ENCODE measurements at places on chromosomes 7 and 10.

DNA sequence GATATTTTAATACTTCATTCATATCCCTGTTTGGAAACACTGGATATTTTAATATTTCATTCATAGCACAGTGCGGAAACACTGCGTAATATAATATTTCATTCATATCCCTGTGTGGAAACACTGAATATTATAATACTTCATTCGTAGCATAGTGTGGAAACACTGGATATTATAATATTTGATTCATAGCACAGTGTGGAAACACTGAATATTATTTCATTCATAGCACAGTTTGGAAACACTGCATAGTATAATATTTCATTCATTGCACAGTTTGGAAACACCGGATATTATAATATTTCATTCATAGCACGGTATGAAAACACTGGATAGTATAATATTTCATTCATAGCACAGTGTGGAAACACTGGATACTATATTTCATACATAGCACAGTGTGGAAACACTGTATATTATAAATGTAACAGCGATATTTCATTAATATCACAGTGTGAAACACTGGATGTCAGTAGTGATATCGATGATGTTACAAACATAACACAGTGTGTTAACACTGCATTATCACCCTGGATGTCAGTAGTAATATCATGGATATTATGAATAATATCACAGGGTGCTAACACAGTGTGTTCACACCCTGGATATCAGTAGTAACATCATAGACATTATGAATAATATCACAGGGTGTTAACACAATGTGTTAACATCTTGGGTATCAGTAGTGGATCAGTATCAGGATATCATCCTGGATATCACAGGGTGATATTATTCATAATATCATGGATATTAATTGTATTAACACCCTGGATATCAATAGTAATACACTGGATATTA lies 2.9 kb upstream of the TMEM225B start:
- DNase-seq = no peak

- no peak for DNase-seq
Observed at GRCh38 chr7:149683181-149683580, 90.2 kb downstream of the ZNF467 start.

GRCh38 chr10:17785276-17785930 lies 23.7 kb upstream of the MRC1 start:
- DNase-seq = no peak

GRCh38 chr10:44801383-44802327 lies 109.5 kb upstream of the TMEM72 start:
- no peak for DNase-seq

DNA sequence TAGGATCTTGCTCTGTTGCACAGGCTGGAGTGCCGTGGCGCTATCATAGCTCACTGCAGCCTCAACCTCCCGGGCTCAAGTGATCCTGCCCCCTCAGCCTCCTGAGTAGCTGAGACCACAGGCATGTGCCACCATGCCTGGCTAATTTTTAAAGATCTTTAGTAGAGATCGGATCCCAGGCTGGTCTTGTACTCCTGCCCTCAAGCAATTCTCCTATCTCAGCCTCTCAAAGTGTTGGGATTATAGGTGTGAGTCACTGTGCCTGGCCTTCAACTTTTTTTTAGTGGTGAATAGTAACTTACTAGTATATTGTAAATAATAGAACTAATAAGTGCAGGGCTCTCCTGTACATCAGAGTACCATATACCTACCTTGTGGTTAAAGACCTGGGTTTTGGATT lies 52.1 kb upstream of the LMTK2 start:
- DNase-seq = no peak

GRCh38 chr10:79038841-79039201 lies 29.9 kb upstream of the ZMIZ1 start:
- DNase-seq = no peak

- no peak for DNase-seq
Observed at GRCh38 chr7:143393267-143394041, 12.3 kb downstream of the ZYX start.

DNA sequence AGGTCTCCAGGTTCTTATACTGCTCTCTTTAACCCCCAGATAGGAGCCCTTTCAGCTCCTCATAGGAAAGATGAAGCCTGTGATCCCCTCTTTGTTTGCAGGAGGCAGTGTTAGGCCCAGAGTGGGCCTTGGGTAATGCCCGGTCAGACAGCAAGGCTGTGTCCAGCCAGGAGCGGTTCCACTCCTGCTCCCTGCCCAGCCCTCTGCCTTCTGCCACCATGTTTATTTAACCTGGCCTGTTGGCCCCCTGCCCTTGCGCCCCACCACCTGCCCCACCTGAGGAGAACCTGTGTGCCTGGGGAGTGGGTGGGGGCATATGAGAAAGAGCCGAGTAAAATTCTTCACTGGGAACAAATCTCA lies 24.3 kb downstream of the CDH23 start:
- DNase-seq = no peak

- no peak for DNase-seq
Observed at GRCh38 chr10:3229815-3230214, 57.2 kb upstream of the PITRM1 start.

GRCh38 chr7:48011323-48011722 lies 17.6 kb downstream of the SUN3 start:
- no peak for DNase-seq

- no peak for DNase-seq
Observed at GRCh38 chr7:24963218-24963617, 16.8 kb downstream of the OSBPL3 start.

DNA sequence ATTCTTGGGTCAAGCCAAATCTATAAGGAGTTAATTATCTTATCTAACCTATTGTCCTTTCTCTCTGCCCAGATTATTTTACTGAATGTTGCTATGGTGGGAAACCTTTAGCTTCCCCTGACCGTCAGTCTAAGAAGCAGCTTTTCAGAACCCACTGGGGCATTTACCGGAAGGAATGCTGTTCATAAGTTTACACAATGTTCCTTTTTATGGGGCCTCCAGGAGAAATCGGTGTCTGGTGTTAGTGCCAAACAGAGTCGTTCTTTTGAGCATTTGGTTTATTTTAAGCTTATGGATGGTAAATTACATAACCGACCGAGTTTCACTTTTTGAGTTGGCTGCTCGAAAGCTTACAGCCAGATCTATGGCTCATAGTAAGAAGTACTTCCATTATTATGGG lies 111.9 kb downstream of the CACNB2 start:
- DNase-seq = no peak

DNA sequence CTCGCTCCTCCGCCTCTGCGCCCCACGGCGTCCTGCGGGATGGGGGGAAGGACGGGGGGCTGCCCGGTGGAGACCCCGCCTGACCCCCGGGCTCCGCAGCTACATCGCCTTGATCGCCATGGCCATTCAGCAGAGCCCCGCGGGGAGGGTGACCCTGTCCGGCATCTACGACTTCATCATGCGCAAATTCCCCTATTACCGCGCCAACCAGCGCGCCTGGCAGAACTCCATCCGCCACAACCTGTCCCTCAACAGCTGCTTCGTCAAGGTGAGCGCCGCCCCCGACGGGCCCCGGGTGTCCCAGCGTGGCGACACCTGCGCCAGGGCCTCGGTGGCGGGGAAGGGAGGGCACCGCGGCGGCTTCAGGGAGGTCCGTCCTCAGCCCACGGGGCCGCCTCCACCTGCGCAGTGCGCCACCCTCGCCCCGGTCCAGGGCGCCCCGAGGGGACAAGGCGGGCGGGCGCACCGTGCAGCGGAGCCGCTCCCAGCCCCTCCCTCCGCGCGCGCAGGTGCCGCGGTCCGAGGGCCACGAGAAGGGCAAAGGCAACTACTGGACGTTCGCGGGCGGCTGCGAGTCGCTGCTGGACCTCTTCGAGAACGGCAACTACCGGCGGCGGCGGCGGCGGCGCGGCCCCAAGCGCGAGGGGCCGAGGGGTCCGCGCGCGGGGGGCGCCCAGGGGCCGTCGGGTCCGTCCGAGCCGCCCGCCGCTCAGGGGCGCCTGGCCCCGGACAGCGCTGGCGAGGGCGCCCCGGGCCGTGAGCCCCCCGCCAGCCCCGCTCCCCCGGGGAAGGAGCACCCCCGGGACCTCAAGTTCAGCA lies 793 bp downstream of the FOXL3 start:
- no peak for DNase-seq

DNA sequence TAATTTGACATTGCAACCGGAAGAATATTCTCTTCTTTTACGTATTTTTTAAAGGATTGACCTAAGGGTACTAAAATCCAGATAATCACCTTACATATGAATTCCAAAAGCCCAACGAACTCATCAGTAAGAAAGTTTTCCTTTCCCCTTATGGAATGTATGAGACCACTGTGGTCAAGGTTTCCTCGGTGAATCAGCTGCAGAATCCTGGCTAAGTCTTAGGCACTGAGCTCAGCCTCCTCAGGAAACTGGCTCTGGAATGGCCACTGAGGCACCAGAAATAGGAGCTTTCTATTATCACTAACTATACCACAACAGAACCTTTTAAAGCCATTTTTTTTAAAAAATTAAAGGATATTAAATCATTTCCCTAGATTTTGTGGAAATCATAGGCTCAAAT lies 21.0 kb downstream of the SVIL start:
- DNase-seq = no peak

GRCh38 chr7:114647518-114647917 lies 232.9 kb downstream of the FOXP2 start:
- DNase-seq = no peak

DNA sequence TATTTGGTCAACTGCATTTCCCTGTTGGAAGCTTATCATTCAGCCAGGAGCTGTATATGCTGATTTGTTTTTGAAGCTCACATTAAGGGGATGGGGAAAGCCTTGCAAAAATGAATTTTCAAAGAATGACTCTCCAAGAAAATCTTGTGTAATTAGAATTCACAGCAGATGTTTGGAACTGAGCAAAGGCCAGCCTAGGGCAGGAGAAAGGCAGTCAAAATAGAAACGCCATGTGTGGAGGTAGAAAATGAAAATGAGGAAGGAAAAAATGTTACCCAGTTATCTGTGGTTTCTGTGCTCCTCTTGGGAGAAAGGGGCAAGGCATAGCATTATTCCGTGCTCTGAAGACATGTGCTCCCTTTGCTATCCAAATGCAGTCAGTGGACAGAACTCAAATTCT lies 93.5 kb downstream of the NRP1 start:
- DNase-seq = no peak

DNA sequence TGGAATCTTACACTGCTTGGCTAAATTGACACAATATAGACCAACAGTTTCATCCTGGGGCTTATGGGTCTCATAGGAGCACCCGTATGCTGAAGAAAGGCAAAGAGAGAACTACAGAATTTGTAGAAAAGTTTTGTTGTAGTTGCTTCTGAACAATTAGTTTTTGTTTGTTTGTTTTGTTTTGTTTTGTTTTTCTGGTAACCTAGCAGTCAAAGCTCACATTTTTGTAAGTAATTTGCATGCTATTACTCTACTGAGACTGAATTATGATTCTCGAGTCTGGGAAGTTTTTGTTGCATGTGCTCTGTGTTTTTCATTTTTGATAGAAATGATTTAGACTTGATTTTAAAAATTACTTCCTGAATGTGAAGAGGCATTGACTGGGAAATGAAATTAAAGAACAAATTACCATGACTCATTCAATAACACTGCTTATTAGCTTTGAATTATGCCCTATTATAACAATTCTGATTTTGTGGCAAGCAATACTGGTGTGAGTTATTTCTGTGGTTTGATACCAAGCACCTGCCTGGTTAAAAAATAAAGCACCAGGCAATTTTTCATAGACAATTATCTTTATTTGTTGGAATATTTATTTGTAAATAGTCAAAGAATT lies 438 bp downstream of the LSMEM1 start:
- no peak for DNase-seq

GRCh38 chr7:134691546-134692343 lies 45.1 kb downstream of the BPGM start:
- no peak for DNase-seq

DNA sequence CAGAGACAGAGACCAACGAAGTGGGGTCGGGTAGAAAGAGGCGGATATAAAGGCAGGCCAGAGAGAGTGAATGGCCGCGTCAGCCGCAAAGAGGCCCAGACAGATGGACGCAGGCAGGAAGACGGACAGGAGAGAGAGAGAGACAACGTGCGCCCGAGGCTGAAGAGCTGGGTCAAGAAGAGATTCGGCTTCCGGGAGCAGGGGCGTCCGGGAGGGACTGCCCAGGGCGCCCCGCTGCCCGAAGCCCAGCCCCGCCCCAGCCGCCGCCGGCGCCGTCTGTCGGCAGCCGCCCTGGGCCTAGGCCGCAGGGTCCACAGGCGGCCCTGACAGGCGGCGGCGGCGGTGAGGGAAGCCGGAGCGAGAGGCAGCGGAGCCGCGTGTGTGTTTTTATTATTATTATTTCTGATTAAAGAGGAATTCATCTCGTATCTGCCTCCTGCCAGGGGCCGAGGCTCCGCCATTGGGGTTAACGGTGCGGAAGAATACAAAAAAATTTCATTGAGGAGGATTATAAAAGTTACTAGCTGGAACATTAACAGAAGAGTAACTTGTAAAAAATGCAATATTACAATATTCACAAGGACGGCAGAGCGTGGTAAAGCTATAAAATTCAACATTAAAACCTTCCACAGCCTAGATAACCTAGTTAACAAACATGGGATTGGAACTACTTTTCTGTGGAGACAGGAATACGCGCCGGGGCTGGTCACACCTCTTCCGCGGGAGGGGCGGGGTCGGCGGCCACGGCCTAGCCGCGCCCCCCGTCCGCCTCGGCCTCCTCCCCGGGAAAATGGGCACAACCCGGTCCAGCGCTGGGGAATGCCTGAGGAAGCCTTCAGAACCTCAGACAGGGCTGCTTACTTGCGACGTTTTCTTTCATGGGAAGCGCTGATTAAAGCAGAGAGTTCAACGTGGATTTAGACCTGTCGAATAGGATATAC lies 29.7 kb upstream of the PAX2 start:
- no peak for DNase-seq

- DNase-seq = no peak
Observed at GRCh38 chr7:427506-428103, 92.0 kb downstream of the PDGFA start.

GRCh38 chr7:130063036-130063435 lies 7.3 kb upstream of the KLHDC10 start:
- DNase-seq = peak; percentile 62

DNA sequence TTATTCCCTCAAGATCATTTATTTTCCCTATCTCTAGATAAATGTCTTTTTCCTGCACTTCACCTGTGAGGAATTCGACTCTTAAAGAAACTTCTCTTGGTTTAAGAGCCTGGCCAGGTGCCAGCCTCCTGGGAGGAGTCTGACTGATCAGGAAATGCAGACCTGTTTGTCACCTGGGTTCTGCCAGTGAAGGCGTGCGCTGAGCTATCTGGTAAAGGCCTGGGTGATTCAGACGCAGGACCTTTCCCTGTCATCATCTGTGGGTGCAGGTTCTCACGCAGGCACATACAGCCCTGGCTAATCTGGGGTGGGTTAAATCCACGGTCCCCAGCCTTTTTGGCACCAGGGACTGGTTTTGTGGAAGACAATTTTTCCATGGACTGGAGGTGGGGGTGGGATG lies 65.3 kb upstream of the AQP1 start:
- no peak for DNase-seq

GRCh38 chr10:79328147-79328701 lies 19.0 kb upstream of the PPIF start:
- no peak for DNase-seq

GRCh38 chr10:86601956-86602602 lies 52.3 kb upstream of the OPN4 start:
- DNase-seq = no peak

Data from activated CD8-positive, alpha-beta memory T cell treated with anti-CD3 and anti-CD28 coated beads for 1 hour (primary cell).